ENCODE measurements at places on chromosomes 13 and 19.
A peak's percentile ranks its signal among the peaks of the same experiment; 100 is the strongest.

- peak; percentile 69 for DNase-seq
Observed at GRCh38 chr13:79775830-79776229, 294.9 kb downstream of the NDFIP2 start.

GRCh38 chr13:20901668-20902437, 693 bp downstream of the XPO4 start:
- DNase-seq: peak; percentile 63

DNA sequence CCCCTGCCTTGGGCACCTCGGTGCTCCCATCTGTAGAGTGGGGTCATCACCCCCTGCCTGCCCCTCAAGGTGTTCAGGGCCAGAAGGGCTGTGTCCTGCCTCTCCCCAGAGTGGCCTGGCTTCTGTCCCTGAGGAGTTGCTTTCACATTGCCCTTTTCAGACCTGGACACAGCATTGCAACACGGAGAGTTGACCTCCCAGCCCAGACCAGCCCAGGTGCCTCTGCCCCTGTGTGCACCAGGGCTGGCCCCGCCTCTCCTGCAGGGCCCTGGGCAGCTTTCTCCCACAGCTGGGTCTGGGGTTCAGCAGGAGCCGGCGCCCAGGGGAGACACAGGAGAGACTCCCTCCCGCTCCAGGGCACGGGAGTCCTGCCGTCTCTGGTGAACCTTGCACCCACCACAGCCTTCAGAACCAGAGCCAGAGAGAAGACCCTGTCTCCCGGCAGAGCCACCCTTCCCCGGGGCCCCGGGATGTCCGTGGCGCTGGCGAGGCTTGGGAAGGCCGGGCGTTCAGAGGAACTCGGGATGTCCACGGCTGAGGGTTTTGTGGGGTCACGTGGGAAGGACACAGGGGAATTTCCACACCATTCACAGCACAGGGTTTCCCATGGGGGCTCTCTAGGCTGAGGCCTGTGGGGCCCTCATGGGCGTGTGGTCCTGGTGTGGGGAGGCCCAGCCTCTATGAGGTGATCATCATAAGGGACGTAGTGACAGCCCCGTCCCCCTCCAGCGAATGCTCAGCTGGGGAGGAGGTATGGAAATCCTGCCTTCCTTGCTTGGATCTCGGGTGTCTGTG, 23.2 kb downstream of the C13orf46 start:
- no peak for DNase-seq

GRCh38 chr19:13876834-13877233, at the start of gene NANOS3:
Gene NANOS3 (plus strand): TSS chr19:13877134. CDS start chr19:13877249, 115 bp downstream.
- DNase-seq: no peak

Measured in NCI-H1417 (cell line).